Neural crest cell (in vitro differentiated cells): ENCODE measurements at places on chromosomes 6 and 20. TPM values are rescaled to one million over a fixed set of nuclear protein-coding genes. Genes with fewer than 3 reads are reported as not detected.

The CTCFL gene
- 0.09 and 0.14 TPM in 2 replicates for total RNA-seq

The HCK gene
- total RNA-seq = not detected in 2 replicates

The GJA1 gene
- 91.2 and 92.6 TPM in 2 replicates for total RNA-seq

The AIF1 gene
- not detected in 2 replicates for total RNA-seq

The FAM83B gene
- total RNA-seq = not detected in 2 replicates

GRCh38 chr6:148794797-148795196 is 48.0 kb downstream of the UST start:
- H3K27me3 ChIP-seq = no peaks in the 10 kb centered on the region
- DNase-seq = no peak
- H3K4me1 ChIP-seq = peaks cover 16% of the 10 kb centered on the region
- H3K36me3 ChIP-seq = no peaks in the 10 kb centered on the region
- no peak overlapping the region for H3K4me3 ChIP-seq

DNA sequence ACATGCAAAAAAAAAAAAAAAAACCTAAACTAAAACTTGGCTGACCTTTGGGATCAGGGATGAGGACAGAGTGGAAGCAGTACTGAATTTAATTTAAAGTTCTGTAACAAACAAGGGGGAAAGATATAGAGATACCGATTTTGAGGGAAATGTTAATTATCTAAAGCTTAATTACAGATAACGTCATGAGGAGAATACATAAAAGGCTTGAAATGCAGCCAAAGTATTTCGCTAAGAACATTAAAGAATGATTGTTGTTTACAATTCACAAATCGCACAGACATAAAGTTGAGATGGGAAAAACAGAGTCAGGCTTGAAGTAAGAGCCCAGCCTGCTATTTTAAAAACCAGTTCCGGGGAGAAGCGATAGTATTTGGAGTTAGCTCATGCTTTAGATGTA is 208.0 kb upstream of the SASH1 start:
- H3K4me1 ChIP-seq = no peaks in the 10 kb centered on the region
- no peak overlapping the region for H3K27ac ChIP-seq
- H3K4me3 ChIP-seq = no peak overlapping the region
- no peak for DNase-seq
